ENCODE measurements at places on chromosomes 6 and 20.

- DNase-seq = no peak
Measured at GRCh38 chr20:56363491-56363890, 4.7 kb downstream of the FAM210B start.

DNA sequence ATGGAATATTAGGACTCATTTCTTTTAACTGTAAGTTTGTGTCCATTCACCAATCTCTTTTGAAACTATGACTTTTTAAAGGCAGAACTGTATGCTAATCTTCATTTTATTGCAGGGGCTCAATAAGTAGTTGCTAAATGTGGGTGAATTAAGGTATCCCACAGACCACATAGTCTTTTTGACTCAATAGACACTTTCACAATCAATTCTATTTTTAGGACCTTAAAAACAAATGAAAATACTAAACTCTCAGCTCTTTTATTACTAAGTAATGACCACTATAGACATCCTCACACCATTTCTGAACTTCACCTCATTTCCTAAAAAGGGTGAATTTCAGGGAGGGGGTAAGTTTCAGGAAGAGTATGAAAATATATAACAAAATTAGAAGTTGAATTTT, 106.8 kb upstream of the BEND6 start:
- DNase-seq = no peak

- DNase-seq = no peak
Measured at GRCh38 chr20:50481741-50482140, 28.4 kb upstream of the PTPN1 start.

- DNase-seq = no peak
Measured at GRCh38 chr6:17452096-17452495, 58.7 kb downstream of the CAP2 start.

DNA sequence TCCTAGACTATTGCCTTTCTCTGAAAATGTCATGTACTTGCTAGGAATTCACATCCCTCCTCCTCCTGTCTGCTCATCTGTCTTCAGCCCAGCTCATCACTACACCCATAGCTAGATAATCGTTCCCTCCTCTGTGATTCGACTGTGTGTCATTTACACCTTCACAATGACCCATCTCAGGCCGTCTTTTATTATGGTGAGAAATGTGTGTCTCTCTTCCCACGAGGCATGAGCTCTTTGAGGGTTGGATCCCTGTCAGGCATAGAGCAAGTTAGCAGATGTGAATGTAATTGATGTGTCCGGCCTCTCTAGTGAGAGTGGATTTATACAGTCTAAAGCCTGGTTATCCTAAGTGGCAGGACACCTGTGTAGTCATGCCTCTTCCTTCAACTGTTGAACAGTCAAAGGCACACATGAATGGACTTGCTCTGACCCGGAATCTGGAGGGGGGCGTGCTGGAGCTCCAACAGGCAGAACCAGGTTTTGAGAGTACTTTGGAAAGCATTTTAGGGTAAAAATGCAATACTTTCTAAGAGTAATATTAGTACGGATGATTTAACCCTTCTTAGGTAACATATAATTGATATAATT, 182.1 kb downstream of the UTRN start:
- no peak for DNase-seq

DNA sequence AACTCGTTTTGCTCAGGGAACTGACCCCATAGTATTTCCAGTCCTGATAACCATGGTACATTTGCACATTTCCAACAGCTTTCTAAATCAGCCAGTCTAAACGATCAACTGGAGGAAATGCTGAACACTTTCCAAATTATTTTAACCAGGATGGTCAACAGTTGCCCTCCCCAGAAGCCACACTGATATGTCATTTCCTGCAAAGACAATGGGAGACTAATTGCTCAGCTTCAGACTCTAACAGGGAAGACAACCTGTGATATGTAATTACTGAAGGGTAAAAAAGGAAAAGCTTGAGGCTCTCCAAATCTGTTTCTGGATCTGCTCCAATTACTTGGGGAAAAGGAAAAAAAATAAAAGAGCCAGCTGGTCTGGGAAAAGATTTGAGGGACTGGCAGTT, 88.8 kb downstream of the FYN start:
- DNase-seq = no peak

GRCh38 chr20:41178495-41178894, 41.2 kb downstream of the PLCG1 start:
- no peak for DNase-seq

Measured in NCI-H510A (cell line).